Posterior vena cava (tissue), 2 donors: ENCODE measurements at places on chromosomes 2 and 18.
A peak's percentile ranks its signal among the peaks of the same experiment; 100 is the strongest.

DNA sequence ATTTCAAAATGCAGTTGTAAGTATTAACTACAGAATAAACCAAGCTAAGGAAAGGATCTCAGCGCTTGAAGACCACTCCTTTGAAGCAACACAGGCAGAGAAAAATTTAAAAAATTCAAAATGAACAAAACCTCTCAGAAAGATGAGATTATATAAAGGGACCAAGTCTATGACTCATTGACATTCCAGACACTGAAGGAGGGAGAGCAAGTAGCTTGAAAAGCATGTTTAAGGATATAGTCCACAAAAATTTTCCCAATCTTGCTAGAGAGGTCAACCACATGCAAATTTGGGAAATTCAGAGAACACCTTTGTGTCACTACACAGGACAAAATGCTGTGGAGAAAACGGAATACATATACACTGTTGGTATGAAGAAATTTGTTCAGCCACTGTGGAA is 112.6 kb upstream of the MC4R start:
- no peak for DNase-seq

GRCh38 chr2:102030855-102031527 is 39.2 kb downstream of the IL1R2 start:
- no peak for DNase-seq

GRCh38 chr2:99780276-99780675 is 290.5 kb upstream of the REV1 start:
- DNase-seq, result no peak

- DNase-seq, result no peak
These were observed 254.6 kb upstream of the RND3 start for GRCh38 chr2:150742094-150742493.

DNA sequence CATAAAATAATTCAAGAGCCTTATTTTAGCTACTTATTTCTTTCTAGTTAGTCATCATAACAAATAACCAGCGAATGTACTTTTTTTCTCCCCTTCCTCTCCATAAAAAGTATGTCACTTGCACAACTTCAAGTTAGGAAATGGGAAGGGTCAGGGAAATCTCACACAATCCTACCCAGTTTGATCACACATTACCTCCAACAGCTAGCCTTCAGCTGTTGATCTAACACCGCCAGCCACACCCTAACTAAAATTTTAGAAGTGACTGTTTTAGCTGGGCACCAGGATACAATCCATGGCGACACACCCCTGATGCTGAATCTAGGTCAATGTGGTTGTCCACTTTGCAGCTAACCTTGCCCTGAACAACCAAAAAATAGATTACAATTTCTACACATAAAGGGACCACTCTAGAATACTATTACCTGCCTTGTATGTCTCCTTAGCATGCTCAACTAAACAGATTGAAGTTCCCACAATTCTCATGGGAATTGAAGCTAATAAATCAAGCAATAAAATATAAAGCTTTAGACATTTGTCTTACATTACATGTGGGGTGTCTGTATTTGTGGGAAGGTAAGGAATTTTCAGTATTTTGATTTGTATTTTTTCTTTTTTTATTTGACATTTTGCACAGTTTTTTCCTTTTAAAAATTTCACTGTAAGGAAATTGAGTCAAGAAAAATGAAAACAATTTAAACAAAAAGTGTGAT is 7.3 kb upstream of the COL3A1 start:
- DNase-seq, result no peak

- peak; percentile 11 for DNase-seq
These were observed 98.5 kb upstream of the GPC1 start for GRCh38 chr2:240336820-240337427.

DNA sequence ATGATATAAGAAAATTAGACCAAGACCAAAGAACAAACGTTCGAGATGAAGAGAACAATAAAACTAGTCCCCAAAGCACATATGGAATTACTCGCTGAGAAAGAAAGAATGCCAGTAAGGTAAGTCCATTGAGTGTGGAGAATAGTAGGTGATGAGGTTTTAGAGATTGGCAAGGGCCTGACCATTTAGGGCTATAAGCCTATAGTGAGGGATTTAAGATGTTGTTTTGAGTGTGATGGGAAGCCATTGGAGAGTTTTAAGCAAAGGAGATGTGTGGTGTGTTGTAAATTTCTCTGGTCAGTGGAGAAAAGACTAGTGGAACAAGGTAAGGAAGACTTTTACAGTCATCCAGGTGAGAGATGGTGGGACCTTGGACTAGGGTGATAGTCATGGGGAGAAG is 151.1 kb downstream of the MCFD2 start:
- no peak for DNase-seq

DNA sequence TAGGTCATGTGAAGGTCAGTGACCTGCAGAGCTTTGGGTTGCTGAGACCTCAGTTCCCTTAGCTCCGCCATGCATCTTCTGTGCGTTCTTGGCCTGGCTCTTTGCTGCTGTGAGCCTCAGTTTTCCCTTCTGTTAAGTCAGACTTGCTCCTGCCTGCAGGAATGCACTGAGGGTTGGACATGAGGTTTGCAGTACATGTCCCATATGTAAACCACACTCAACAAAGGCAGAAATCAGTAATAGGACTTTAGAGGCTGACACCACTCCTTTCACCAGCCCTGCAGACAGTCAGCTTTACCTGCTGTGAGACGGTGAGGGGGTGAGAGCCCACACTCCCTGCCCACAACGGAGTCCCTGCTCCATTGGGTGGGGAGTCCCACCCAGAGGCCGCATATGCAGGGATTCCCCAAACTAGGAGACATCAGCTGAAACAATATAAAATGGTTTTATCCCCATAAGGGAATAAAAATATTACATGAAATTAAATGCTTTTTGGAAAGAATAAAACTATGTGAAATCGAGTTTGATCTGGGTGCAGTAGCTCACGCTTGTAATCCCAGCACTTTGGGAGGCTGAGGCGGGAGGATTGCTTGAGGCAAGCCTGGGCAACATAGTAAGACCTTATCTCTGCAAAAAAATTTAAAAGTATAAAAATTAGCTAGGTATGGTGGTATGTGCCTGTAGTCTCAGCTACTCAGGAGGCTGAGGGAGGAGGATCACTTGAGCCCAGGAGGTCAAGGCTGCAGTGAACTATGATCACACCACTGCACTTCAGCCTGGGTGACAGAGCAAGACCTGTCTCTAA is 55.1 kb downstream of the MYO7B start:
- DNase-seq, result peak; percentile 41

DNA sequence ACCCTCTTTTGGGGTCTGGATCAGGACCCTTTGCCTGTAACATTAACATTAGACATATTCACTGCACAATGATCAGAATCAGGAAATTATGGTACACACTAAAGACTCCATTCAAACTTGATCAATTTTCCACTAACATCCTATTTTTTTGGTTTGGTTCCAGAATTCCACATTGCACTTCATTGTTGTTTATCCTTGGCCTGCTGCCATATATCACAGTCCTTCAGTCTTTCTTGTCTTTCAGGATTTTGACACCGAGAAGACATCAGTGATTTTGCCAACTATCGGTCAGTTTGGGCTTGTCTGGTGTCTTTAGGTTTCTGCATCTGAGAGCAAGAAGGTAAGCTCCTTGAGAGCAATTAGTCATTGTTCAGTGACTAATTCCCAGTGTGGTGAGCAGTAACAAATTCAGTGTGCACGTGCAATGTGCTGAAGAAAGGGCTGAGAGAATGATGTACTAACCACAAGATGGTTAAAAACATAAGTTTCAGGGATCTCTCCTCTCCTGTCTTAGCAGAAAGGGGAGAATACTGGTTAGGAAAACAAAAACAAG is 23.5 kb downstream of the MARCHF4 start:
- no peak for DNase-seq

- DNase-seq, result no peak
These were observed 270.8 kb downstream of the NYAP2 start for GRCh38 chr2:225670111-225670974.

- DNase-seq, result no peak
These were observed 1357.8 kb upstream of the CRIM1 start for GRCh38 chr2:34997779-34998178.

- DNase-seq, result no peak
These were observed 58.5 kb upstream of the ARHGAP15 start for GRCh38 chr2:143070704-143071103.
